ENCODE measurements at places on chromosomes 4 and X. TPM values are rescaled to one million over a fixed set of nuclear protein-coding genes. Genes with fewer than 3 reads are reported as not detected.
A peak's percentile ranks its signal among the peaks of the same experiment; 100 is the strongest.

The MAGEB2 gene
- total RNA-seq, result not detected

The SLITRK2 gene
- total RNA-seq, result 2.5 TPM

The UTP3 gene
- 18.8 TPM for total RNA-seq

The FAM156A gene
- total RNA-seq, result 26.0 TPM

The LDOC1 gene
- total RNA-seq, result 3.3 TPM

The PRKX gene
- total RNA-seq, result 15.3 TPM

The OTUD4 gene
- total RNA-seq, result 43.5 TPM

DNA sequence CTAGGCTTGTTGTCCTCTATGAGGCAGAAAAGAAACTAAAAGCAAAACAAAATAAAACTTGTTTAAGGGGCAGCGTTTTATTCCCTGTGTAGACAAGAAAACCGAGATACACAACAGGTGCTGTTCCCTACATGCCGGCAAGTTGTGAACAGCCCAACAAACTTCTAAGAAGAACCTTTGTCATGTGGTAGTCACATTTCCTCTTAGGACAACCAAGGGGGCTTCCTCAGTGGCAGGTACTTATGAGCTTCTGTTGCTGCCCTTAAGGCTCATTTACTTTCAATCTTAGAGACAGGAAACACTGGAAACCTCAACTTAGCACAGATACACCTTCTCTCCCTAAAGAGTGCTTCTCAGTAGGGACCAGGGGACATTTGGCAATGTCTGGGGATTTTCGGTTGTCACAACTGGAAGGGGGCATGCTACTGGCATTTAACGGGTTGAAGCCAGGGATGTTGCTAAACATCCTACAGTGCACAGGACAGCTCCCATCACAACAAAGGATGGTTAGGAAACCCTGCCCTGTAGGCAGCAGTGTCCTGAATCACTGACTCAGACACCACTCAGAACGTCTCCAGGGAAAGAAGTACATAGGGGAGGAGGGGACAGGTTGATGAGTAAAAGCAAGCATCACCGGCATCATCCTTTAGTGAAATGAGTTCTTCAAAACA, 111.0 kb downstream of the ASB9 start:
- no peak for DNase-seq

- DNase-seq, result no peak
These were observed 57.5 kb upstream of the KLF3 start for GRCh38 chr4:38606587-38606905.

- DNase-seq, result no peak
These were observed 198.6 kb upstream of the S100G start for GRCh38 chrX:16451334-16451733.

- no peak for DNase-seq
These were observed 150.4 kb downstream of the TRIML1 start for GRCh38 chr4:188289531-188290125.

- DNase-seq, result peak; percentile 78
These were observed 208.7 kb downstream of the CHIC2 start for GRCh38 chr4:53855581-53856250.

- DNase-seq, result no peak
These were observed 253.1 kb upstream of the EDA2R start for GRCh38 chrX:66892004-66892403.

DNA sequence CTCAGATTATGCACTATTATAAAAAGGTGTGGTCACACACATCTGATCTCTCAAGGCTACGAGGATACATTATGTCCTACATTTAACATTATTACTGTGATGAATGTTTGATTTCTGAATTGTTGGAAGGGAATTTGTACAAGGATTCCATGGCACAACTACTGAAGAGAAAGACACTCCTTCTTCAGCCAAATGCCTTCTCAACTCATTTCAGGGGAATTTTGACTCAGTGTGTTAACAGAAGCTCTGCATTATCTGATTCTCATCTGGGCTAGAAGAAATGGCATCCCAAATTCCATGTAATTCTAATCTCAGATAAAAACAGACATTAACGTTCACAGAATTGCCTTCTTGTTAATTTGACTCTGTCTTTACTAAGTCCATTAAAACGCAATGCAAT, 477.7 kb downstream of the PDGFC start:
- DNase-seq, result no peak

DNA sequence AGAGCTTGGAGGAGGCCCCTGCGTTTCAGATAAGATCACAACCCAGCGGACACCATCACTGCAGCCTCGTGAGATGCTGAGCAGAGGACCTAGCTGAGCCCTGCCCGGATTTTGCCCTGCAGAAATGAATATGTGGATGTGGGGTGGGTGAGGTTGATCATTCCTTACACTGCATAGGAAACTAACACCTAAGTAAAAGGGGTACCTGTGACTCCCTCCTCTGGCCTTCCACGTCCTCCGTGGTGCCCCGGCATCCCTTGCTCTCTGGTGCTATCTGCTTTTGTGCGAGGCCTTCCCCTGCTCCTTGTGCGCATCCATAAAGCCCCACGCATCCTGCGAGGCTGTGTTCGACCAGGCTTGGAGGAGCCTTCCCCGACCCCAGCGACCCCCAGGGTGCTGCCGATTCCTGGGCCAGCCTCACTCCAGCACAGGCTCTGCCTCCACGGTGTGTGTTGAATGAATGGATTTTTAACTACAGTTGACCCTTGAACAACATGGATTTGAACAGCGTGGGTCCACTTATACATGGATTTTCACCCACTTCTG, 25.6 kb upstream of the GPR78 start:
- no peak for DNase-seq

DNA sequence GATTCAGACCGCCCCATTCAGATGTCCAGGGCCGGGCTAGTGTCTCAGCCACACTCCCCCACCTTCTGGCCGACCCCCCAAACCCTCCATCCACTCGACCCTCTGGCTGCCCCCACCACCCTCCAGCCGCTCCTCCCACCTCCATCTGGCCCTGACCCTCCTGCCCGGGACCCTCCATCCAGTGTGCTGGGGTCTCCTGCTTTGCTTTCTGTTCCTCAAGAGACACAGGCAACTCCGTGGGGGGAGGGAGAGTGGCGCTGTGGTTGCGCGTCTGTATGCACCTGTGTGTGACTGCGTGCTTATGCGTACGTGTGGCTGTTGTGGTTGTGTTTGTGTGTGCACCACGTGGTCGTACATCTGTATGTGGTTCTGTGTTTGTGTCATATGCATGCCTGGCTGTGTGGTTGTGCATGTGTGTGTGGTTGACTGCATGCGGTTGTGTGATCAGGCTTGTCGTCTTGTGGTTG, 33.3 kb downstream of the CPLX1 start:
- DNase-seq, result no peak

- DNase-seq, result no peak
These were observed 70.8 kb downstream of the LUZP4 start for GRCh38 chrX:115360220-115360781.

DNA sequence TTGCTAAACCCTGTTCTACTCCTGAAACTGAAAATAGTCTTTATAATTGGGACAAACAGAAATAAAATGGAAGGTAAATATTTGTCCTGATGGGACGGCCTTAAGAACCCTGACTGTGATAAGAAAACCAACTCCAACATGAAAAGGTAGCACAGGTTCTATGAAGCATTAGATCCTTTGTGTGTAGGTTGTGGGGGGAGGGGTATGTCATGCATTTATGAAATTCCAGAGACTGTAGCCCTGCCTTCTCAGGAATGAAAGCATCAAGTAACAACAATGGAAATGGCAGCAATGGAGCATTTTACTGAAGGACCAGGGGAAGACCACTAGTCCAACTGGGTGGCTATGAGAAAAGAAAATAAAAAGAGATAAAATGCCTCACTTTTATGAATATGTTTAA, 23.9 kb downstream of the CXXC4 start:
- no peak for DNase-seq

- no peak for DNase-seq
These were observed 792 bp downstream of the PPP1R3F start for GRCh38 chrX:49270249-49270921.

DNA sequence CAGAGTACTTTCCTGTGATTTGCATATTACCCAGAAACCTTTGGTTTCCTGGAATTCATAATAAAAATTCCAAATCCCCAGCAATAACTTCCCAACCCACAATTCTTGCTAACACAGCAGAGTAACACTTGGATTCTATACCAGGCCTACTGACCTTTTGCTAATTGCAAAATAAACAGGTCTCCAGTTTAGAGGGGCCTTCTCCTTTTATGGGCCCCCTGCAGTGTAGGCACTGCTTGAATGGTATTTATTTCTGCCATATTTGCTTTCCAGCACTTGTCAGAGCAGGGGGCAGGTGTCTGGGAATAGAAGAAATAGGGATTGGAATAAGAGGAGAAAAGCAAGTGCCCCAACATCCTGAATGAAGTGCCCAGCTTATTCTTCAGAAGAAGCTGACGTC, 25.3 kb upstream of the GPC3 start:
- DNase-seq, result no peak

- DNase-seq, result no peak
These were observed 514.4 kb downstream of the RPA4 start for GRCh38 chrX:97398030-97398551.

GRCh38 chrX:53595266-53595810, 91.2 kb downstream of the HUWE1 start:
- no peak for DNase-seq

GRCh38 chr4:146465628-146466027, 56.1 kb downstream of the SLC10A7 start:
- no peak for DNase-seq

DNA sequence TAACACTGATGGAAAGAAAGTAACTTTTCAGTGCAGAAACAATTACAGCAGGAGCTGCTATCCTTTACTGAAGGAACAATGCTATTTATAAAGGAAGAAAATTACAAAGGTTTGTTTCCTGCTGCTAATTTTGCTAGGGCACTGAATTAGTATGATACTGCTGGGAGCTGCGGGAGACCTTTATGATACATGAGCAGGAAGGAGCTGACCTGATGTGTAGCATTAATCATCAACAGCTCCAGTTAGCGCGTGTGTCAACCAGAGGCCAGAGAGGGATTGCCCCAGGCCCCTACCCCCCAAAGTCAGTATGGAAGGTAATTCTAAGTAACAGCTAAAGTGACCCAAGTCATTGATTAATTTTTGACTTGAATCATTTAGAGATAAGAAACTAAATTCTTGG, 728.9 kb downstream of the PCDH18 start:
- DNase-seq, result no peak

GRCh38 chr4:185589067-185589836, 53.9 kb upstream of the PDLIM3 start:
- DNase-seq, result no peak

GRCh38 chrX:151753313-151754046, 18.9 kb downstream of the CNGA2 start:
- peak; percentile 18 for DNase-seq

DNA sequence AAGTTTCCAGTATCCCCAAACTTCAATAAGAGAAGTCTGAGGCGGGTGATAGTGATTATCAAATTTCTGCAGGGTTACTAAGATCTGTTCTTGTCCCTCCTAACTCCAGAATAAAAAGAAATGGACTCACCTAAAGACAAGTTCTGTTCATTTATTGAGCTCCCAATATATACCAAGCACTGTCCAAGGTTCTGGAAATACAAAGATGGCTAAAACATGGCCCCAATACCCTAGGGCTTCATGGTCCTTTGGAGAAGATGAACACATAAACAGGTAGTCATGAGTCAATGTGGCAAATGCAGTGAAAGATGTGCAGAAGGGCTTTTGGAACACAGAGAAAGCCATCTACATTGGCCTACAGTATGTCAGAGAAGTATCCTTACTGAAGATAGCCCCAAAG, 231.2 kb downstream of the PPP1R2C start:
- no peak for DNase-seq

DNA sequence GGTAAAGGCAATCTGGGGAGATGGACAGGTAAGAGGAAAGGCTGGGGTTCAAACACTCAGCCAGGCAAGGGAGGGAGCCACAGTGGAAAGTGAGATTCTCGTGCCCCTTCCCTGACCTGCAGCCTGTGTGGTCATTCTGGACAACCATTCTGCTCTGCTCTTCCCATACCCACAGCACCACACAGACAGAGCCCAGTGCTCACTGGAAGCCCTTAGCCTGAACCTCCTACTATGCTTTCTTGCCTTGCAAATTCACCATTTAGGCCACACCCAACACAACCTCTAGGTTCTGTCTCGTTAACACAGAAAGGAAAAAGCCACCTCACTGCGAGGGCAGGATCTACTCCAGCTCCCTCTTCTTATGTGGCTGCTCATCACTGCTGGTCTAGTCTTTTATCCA, 92.7 kb downstream of the SHISA3 start:
- DNase-seq, result no peak

DNA sequence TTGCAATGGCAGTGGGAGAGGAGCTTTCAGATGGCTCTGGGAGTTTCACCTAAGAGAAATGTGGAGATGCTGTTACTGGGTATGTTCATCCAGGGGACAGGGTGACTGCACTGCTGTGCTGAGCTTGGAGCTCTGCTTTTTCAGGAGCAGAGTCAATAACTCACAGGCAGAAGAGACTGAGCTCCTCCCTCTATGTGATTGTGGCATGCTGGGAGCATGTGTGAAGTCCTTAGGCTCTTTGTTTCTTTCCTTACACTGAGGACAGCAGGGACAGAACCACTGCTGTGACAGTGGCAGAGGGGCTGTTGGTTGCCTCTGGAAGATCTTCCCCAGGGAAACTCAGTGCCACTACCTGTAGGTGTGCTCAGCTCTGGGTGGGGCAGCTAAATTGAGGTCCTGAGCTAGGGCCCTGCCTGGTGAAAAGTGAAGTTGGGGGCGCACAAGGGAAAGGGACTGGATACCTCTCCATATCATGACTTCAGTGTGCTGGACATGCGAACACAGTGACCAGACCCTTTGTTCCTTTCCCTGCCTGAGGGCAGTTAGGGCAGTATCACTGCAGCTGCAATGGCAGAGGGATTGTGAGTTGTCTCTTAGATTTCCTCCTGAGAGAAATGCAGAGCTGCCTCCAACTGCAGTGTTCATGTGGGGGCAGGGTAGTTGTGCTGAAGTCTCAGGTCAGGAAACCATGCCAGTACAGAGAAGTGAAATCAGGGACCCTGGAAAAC, 156.7 kb downstream of the TENT5D start:
- DNase-seq, result no peak

All from skin of body (tissue), 3 donors.